ENCODE measurements at places on chromosomes 13 and 19.

DNA sequence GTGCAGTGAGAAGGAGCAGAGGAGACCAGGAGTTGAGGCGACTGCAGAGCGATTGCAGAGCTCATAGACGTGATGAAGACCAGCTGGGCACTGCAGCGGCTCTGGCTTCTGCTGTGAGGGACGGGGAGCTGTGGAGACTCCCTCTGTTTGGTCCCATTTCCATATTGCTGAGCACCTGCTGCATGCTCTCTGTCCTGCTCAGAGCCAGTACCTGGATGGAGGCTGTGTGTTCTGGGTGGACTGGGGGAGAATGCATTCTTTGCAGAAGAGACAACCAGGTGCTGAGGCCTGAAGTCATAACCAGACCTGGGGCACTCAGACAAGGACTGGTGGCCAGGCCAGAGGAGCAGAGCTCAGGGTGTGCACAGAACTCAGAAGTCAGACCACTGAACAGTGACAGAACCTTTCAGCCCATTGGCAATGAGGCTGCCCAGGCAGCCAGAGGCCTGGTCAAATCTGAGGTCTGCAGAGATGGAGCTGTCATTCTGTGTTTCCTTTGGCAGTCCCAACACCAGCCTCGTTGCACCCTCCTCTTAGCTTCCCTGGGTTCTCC, 1.3 kb upstream of the A1BG start:
- no peak for DNase-seq

DNA sequence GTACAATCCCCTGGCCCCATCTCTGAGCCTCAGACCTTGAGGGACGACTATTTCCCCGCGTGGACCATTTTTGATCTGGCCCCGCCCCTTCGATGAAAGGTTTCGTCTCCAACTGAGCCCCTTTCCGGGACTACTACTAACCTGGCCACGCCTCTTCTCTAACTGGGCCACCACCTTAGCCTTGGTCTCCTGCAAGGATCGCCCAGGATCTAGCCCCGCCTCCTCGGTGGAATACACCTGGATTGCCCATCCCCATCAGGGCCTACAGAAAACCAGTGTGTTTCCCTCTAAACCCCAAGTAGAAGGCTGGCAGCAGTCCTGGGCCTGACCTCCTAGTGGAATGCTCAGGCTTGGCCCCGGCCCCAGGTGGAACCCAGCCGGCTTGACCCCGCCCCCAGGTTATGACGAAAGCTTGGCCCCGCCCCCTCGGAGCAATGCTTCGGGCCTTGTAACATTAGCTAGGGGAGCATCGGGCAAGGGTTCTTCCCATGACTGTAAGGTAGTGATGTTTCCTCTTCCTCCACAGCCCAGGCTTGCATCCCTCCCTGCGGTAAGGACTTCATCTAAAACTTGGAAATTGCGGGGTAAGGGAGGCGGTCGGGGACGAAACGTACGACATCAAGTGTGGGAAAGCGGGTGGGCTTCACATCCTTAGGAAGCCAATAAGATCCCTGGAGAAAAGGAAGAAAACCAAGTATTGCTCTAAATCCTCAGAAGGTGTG, 9.1 kb downstream of the SPACA6 start:
- DNase-seq, result peak; percentile 87

GRCh38 chr13:56886398-56886797, 254.3 kb upstream of the PRR20A start:
- DNase-seq, result no peak

- peak; percentile 70 for DNase-seq
Observed at GRCh38 chr13:29849731-29850212, 645 bp downstream of the UBL3 start.

DNA sequence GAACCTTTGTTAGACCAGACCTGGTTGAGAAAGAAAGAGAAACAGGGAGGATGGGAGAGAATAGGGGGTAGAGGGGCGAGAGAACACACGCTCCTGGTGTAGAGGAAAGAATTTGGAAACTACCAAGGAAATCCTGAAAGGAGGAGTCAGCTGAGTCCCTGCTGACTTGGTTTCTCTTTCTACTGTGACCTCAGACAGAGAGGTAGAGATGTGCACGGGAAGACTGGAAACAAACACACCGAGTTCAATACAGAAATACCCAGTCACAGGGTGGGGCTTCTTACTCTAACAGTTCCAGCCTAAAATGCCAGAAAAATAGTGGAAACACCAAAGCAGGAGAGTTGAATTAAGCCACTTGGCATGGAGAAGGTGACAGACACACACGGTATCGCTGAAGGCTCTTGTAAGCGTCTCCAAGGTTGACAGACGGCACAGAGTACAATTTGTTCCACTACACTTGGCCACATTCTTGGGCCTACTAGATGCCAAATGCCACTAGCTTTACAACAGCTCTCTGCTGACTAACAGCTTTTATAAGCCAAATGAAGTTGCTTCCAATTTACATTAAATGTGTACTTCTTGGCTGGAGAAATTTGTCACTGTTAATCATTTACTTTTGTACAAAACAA, 28.1 kb downstream of the LATS2 start:
- no peak for DNase-seq

GRCh38 chr19:11626252-11626651, 29.0 kb downstream of the ZNF627 start:
- no peak for DNase-seq

DNA sequence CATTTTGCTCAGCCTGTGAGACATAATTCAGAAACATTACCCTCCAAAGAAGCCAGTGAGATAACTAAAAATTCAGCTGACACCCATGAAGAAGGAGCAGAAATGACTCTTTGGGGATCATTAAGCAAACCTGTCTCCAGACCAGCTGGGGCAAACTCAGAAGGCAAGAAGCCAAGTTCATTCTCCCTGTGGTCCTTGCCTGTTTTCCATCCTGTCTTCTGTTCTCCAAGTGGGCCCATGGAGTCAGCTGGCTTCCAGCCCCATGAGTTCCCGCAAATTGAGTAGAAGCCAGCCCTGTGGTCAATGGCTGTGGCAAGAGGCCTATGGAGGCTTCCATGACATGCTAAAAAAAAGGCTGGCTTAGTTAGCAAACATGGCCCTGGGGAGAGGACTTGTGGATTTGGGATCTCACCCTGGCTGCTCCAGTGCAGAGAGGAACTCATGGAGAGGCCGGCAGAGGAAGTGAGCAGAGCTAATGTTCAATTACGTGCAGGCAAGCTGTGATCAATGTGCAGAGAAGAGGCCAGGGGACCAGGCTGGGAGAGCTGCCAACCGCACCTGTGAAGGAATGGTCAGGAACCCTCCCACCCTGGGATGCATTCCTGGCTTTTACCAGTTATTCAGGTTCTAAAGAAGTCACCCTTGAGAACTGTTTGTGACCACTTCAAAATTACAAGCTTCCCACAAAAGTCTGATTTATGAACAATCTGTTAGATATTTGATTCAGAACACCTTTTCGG, 229.1 kb downstream of the TSHZ3 start:
- DNase-seq, result no peak

GRCh38 chr19:48896191-48896720, 2.3 kb downstream of the TULP2 start:
- no peak for DNase-seq

DNA sequence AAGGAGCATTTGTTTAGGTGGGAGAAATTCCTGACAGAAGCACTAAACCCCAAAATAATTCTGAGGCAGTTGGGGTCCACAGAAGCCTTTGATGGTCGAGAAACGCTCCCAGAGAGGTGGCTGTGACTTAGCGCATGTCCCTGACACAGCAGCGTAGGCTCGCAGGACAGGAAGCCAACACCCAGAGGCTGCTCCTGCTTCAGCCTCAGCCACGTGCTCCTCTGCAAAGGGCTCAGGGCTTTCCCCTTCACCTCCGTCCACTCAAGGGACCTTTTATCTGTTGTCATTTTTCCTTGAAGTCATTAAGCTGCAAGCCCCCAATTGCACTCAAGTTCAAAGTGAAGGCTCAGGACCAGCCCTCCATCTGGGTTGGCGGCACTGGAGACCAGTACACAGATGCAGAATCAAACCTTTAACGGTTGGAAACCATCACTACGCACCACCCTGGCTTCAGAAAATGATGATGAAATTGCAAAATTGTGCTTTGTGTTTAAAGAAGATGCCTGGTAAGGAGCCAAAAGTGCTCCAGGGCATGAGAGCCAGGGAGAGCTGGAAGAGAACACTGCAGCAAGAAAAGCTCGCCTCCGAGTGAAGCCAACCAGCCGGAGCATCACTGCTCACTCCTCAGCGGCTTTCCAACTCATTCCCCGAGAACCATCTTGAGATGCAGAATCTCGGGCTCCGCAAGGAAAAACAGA, 219.6 kb downstream of the RAP2A start:
- no peak for DNase-seq

DNA sequence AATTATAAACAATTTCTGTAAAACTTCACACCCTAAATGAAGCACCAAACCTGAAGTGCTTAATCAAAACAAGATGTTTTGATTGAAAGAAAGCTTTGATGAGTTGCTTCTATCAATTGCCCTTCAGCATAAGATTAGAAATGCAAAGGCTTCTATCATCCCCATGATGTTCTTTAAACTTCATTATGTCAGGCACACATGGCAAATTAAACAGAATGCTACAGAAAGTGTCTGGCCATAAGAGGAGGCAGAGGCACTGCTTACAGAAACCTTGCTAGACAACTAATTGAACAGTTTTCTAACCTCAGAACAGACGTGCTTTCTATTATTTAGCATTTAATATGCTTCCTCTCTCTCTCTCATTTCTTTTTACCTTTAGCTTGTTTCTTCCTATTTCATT, 228.1 kb downstream of the DCLK1 start:
- DNase-seq, result no peak

DNA sequence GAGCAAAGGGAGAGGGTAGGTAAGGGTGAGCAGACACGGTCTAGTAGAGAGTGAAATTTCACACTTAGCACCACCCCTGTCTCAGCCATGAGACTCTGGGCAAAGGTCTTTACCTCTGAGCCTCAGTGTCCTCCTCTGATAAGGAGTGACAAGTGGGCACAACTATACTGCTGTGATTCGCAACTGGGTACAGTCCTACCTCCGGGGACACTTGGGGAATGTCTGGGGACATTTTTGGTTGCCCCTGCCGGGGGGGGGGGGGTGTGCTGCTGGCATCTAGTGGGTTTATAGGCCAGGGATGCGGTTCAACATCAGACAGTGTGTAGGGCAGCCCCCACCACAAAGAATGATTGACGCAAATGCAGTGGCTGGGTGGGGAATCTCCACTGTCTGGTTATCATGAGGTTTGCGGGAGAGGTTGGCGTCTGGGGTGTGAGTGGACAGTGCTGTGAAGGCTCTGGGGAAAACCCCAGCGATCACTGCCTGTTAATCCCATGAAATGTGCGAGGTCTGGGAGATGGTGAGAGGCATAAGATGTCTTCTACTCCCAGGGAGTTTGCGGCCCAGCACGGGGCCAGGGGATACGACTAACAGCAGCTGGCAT, 4.3 kb downstream of the NACC1 start:
- no peak for DNase-seq

DNA sequence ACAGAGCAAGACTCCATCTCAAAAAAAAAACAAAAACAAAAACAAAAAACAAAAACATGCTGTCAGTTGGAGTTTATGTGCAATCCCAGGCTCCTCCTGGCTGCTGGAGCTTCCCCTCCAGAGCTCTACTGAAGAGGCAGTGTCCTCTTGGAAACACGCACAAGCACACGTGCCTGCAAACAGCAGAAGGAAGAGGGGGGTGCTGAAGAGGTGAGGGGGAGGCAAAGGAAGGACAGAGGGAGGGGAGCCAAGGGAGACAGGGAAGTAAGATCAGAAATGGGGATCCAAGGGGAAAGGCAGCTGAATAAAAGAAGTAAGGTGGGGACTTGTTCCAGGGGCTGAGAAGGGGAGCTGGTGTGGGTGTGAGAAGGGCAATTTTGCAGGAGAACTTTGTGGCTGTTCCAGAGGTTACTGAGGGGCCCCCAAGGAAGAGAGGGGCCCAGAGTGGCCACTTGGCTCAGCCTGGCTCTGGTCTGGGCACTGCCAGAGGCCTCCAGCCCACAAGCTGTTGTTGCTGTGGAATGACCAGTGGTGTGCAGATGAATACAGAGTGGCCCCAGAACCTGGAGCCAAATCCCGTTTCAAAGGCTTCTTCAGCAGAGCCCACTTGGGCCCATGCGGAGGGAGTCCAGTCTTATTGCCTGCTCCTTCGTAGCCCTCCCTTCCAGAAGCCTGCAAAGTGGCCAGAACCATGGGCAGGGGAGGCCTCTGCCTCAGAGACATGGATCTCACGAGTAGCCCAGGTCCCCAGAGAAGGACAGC, 34.4 kb downstream of the LYL1 start:
- DNase-seq, result no peak

DNA sequence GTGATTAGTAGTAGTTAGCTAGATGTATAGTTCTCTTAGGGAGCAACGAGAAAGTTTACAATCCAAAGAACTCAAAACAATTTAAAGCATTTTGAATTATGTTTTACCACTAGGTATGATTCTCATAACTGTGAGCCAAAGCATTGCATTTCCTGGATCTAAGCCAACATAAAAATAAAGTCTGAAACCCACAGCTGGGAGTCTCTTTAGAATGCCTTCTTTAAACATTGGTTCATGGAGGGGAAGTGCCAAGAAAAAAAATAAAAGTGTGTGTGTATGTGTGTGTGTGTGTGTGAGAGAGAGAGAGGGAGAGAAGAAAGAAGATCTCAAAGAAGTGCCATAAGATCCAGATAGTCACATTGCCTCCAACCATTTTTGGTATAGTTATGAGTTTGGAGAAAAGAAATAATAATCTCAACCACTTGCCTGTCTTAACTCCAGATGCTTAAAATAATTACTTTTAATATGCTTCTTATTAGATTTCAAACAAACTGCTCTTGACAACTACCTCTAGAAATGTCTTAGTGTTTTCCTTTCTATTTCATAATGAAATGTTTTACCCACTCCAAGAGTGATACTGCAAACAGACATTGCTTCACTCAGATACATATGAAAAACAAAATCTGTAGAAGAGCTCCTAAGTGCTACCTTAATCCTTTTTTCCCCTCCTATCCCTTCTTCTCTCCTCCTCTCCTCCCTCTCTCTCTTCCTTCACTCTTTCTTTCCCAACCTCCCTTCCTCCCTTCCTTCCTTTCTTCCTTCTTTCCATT, 554.1 kb downstream of the KCTD12 start:
- DNase-seq, result no peak

DNA sequence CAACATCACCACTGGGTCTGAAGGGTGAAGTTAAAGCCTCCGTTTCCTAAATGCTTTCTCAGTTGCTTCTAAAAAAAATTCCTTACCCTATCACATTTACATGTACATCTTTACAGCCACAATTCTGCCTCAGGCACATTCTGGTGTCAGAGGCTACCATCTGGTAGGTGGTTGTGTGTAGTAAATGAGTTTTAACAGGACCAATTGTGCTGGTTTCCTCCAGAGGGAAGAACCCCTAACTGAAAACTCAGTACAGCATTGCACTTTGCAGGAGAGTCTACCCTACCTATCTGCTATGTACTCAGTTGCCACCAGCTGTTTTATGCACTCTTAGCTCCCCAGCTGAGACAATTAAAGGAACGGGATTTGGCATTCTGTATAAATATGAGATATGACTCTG, 1576.5 kb downstream of the PCDH9 start:
- DNase-seq, result no peak

- DNase-seq, result no peak
Observed at GRCh38 chr19:48495396-48495795, 16.2 kb downstream of the LMTK3 start.

DNA sequence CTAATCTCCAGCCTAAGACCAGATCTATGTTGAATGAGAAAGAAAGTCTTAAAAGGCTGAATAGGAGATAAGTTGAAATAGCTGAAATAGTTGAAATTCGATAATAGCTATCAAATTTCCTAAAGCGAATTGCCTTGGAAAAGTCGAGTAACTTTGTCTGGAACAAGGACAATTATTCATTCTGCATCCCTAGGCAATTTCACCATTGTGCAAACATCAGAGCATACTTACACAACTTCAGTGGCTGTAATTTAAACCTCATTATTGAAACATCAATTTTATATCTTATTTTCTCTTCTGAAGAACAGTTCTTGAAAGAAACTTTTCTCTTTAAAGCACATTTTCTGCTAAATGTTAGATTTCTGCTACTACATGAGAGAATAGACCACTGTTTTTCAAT, 13.6 kb downstream of the TNFSF13B start:
- DNase-seq, result no peak
